ENCODE measurements at places on chromosomes 1 and 21. TPM values are rescaled to one million over a fixed set of nuclear protein-coding genes. Genes with fewer than 3 reads are reported as not detected.

GRCh38 chr1:183932412-183932811 is 105.1 kb downstream of the COLGALT2 start:
- no peak for DNase-seq

DNA sequence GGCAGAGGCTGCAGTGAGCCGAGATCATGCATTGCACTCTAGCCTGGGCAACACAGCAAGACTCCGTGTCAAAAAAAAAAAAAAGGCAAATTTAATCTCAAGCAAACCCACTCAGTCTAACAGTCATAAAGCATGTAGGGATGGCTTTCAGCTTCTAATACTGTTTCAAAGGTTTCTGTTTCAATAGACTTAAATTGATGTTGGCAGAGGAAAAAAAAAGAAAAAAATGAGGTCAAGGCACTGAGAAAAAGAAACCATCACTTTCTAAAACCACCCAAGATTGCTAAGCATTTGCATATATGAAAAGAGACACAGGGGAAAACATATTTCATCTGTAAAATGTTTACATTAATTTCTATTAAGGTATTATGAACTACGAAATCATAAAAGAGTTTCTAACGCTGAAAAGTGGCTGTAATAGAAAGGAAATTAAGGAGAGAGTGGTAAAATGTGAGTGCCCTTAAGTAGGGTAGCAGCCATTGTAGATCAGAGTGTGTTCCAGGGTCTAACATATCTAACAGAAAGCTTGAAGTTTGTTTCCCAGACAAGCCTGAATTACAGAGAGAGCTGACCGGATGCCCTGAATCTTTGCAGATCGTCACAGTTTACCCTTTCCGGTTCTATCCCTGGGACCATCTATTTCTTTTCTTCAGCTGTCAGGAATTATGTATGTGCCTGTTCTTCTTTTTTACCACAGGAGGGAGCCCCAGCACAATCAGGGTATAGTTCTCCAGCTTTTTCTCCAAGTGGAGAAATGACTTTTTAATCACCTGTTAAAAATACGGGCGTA is 70.0 kb downstream of the PLD5 start:
- no peak for DNase-seq

DNA sequence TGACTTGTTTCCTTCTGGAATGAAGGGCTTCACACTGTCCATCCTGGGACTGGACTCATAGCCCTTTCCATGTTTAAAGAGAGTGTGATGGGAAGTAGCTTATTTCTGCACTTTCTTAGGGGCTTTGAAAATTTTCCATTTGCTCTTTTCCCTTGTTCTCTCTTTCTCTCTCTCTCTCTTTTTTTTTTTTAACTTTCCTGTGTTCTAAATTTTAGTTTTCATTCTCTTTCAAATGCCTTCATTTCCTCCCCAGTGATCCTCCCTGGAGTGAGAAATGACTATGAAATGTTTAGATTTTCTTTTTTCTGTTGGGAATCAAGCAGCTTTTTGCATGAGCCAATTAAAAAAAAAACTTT is 2.1 kb downstream of the AK4 start:
- DNase-seq = no peak

The EXO1 gene
- 36.4 TPM for total RNA-seq

DNA sequence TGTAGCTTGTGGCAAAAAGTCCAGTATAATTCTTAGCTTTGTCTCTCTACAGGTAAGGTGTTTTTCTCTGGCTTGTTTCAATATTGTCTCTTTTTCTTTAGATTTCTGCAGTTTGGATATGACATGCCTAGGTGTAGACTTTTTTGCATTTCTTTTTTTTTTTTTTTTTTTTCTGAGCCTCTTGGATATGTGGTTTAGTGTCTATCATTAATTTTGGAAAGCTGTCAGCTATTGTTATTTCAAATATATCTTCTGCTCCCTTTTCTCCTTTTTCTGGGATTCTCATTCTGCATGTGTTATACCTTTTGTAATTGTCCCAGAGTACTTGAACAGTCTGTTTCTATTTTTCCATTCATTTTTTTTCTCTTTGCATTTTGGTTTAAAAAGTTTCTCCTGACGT is 243.2 kb downstream of the DSCAM start:
- DNase-seq = no peak

DNA sequence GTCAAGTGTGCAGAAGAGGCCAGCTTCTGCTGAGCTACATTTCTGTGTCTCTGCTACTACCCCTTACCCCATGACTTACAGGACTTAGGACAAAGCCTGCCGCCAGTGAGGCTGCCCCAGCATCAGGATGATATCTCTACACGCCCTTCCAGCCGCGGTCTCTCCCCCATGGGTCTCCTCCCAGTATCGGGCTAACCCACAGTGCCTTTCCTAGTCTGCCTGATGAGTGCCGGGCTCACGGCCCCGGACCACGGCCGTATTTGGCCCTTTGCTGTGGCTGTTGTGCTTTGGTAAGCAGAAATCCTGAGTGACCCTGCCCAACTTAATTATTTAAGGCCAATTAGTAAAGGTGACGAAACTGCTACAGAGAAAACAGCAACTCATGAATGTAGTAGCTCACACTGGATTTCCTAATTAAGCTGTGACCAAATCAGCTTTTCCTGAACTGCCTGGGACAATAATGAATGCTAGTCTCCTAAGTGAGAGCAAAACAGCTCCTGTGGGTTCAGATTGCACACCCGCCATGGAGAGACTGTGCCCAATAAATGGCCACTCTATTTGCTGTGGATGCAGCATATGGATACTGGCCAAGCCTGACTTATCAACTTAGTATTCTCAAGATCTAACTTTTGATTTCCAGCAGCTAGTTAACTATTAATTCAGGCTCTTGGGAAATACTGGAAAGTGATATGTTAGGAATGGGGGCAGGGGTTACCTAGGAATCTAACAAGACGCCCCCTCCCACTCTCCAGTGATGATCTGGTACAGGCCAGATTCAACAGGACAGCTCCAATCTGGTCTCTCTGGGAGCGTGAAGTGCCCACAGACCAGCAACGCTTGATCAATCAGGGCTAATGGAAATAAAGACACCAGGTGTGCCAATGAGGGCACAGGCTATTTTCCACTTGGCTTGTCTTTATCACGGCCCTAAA is 123.3 kb upstream of the IFFO2 start:
- DNase-seq = no peak

GRCh38 chr1:117166076-117166475 is 44.5 kb upstream of the TRIM45 start:
- DNase-seq = no peak

GRCh38 chr1:180946541-180947498 is 34.1 kb downstream of the KIAA1614 start:
- DNase-seq = no peak

The TNFSF4 gene
- total RNA-seq = 0.63 TPM

DNA sequence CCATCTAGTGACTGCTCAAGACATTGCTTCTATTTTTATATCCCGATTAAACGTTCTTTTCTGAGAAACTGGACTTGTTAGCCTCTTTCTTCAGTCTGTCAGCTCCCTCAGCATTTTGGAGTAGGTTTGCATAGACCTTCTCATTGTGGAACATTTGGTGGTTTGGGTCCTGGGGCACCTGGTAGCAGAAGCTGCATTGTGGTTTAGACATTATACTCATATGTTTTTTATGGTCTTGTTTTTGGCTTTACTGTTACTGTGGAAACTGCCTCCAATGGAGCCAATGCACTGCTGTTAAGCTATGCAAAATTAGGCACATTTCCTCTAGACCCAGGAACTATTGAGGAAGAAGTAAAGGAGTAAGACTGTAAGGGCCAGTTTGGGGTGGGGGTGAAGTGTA is 36.7 kb upstream of the LRRC8B start:
- DNase-seq = no peak

The ACTA1 gene
- total RNA-seq = 56.2 TPM

DNA sequence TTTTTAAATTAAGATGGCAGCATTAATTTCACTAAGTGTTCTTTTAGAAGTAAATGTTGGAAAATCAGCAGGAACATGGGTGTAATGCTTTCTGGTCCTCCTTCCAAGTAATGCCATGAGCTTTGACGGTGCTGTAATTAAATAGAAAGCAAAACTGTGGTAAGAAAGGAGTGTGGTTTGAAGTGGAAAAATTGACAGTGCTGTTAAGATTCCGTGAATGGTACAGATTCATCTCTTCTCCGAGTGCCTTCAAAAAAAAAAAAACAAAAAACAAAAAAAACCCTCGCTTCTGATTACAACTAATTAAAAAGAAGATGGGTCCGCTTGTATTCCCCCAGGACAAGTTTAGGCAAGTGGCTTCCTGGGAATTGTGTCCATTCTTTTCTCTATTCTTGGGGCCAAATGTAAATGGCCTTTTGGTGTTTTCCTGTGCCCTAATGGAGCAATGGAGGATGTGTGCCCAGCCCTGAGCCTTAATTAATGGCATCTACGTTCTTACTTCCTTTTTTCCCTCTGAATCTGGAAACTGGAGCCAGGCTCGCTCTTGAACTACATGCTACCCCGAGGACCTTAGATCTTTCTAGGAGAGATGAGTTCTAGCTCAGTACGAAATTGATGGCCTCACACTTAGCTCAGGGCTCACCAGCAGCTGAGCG is 5.1 kb downstream of the LMO4 start:
- no peak for DNase-seq

- DNase-seq = no peak
These were observed 118.3 kb upstream of the ATP1A1 start for GRCh38 chr1:116254776-116255175.

The FCGR3B gene
- not detected for total RNA-seq

The ADSS2 gene
- 99.9 TPM for total RNA-seq

- DNase-seq = no peak
These were observed 83.7 kb downstream of the ROR1 start for GRCh38 chr1:63857478-63857877.

DNA sequence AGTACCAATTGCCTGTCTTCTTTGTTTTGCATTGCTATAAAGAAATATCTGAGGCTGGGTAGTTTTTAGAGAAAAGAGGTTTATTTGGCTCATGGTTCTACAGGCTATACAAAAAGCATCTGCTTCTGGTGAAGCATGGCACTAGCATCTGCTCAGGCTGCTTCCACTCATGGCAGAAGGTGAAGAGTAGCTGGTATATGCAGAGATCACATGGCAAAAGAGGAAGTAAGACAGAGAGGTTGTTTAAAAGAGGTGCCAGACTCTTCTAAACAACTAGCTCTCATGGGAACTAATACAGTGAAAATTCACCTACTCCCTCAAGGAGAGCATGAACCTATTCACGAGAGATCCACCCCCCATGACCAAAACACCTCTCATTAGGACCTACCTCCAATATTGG is 56.7 kb upstream of the GUCA2B start:
- no peak for DNase-seq

The ELOVL1 gene
- total RNA-seq = 29.1 TPM

DNA sequence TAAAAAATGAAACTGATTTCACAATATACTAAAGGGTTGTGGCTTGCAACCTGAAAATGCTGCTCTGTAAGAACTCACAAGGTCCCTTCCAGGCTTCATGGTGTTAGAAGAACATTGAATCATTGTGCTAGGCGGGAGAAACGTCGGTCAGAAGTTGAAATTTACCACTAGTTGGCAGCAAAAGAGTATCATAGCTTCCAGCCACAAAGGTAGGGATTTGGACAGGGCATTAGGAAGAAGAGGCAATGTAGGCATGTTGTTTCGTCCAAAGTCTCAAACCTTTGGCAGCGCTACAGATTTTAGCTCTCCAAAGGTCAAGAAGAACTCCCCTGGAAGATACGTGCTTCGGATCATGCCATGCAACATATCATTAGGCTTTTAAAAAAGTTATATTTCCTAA is 62.5 kb upstream of the ZP4 start:
- no peak for DNase-seq

DNA sequence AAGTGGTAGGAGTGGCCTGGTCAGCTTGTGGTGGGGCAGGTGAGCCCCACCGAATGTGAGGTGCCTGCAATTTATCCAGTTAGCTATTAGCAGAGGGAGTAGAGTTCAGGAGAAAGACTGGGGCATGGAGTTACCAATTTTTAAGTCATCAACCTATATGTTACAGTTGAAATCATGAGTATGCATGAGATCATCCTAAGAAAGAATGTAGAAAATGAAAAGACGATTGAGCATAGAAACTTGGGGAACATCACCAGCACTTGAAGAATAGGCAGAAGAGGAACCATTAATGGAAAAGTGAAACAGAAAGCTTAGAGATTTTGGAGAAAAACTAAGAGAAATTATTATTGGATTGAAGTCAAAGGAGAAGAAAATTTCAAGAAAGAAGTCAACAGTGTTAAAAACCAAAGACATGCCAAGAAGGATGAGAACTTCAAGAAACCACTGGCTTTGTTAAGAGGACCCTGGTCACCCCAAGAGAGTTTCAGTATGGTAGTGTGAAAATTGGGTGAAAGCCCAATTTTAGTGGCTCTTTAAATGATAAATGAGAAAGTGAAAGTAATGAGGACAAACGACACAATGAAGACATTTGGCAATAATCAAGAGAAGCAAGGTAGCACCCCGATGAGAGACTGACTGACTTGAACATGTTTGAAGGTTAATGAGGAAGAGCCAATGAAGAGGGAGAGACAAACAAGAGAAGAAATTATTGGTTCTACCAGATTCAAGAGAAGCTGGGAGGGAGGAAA is 36.7 kb downstream of the DNASE2B start:
- no peak for DNase-seq

DNA sequence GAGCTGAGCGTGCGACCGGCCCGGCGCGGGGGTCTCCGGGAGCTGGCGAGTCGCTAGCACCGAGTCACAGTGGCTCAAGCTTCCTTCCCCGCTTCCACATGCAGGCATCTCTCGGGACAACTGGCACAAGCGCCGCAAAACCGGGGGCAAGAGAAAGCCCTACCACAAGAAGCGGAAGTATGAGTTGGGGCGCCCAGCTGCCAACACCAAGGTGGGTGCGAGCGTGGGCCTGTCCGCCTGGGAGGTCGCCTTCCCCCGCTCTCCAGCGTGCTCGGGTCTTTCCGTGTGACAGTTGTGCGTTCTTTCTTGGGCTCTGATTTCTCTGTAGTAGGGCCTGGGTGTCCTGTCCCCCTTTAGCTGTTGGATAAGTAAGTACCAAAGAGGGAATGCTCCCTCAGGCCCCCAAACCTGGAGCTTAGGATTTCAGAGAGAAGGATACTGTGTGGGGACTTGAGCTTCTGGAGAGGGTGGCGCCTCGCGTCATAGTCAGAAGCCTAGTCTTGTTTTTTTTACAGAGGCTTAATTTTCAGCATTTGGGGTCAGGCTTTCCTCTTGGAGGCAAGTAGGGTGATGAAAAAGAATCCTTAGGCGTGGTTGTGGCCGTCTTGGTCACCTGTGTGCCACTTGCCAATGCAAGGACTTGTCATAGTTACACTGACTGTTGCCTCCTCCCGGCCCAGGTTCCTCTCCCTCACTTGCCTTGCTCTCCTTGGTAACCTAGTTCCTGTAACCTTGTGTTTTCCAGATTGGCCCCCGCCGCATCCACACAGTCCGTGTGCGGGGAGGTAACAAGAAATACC is 790 bp downstream of the RPS8 start:
- no peak for DNase-seq

GRCh38 chr1:119143706-119144105 is 3.3 kb upstream of the WARS2 start:
- DNase-seq = no peak

DNA sequence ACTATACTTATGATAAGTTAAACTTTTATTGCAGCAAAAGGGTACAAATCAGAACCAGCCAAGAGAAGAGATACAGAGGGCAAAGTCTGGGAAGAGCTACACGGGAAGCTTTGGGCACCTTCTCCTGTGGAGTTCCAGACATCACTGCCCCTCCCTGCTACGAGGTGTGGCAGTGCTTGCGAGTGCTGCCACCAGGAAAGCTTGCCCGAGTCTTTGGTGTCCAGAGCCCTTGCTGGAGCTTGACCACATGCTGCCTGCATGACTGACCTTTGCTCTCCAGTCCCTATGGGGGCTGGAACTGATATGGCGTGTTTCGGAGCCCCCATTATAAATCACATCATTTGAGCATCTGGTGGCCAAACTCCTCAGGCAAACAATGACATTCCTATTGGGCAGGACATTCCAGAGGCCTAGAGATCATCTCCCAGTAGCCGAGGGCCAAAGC is 23.4 kb downstream of the PLEKHO1 start:
- no peak for DNase-seq

The FAM177B gene
- total RNA-seq = not detected

GRCh38 chr1:169484683-169485430 is 887 bp downstream of the SLC19A2 start:
- no peak for DNase-seq

Measured in H1 (cell line).